Calu3 (cell line): ENCODE measurements at places on chromosomes 13 and 19.

DNA sequence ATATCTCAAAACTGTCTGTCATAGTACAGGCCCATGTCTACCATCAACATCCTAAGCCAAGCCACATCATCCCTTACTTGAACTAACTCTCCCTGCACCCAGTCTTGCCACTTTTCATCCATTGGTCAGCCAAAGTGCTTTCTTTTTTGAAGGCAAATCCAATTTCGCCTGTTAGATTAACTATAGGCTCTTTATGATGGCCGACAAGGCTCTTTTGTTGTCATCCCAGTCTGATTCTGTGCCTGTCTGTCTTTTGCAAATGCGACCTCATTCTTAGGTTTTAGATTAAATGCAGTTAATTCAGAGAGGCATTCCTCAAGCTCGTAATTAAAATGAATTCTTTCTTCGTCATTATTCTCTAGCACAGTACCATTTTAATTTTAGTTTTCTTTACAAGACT, 148.3 kb downstream of the HS6ST3 start:
- no peak for DNase-seq

DNA sequence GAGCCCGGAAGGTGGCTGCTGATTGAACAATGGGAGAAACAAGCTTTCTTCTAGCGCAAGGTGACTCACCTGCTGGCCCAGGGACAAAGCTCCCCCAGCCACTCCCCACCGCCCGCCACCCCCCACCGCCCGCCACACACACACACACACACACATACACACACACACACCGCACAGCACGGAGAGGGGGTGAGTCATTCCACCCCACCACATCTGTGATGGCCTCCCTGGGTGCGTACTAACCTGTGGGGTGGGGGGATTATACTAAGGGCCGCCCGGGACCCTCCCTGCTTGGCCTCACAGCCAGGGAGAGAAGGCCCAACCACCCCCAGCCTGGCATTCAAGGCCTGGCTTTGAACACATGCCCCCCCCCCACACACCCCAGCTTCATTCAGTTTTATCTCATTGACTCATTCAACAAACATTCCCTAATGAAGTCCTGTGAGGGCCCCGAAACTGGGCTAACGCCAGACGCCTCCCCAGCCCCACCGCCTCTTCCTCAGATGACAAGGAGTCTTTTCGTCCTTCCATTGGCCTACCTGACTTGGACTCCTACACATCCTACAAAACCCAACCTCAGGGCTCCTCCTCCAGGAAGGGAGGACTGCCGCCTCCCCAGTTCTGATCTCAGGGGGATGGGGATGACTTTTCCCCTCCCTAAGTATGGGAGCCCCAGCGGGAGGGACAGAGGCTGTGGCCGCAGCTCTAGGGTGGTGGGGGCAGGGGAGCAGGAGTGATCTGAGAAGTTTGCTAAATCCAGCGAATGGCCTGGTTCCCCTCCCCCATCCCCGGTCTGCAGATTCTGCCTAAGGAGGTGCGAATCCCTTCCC, 5.8 kb upstream of the ONECUT3 start:
- DNase-seq = peak; percentile 95

DNA sequence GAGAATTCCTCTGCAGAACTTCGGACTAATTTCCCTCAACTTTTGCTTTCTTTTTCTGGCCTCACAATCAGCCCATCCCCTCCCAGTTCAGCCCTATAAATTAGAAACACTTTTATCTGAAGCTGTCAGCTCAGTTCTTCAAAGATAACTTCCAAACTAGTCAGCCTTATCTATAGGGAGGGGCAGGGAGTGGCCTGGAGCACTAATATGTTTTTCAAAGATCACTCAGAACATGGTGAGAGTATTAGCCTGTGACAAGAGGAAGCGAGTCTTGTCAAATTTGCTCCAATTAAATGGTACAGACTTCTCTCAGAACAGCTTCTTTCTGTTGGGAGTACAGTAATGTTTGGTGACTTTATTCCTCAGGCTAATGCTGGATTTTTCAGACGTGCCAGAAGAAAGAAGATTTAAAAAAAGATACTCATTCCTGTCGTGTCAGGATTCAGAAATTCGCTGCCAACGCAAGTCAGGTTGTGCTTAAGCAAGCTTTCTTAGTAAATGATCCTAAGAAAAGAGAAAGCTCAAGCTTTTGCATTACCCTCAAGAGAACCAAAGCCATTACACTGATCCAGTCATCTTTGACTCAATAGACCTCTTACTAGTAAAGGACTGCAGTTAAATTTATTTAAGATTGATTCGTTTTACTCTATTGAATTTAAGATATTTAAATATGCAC, 1033.6 kb downstream of the SLITRK5 start:
- no peak for DNase-seq

- no peak for DNase-seq
Observed at GRCh38 chr19:38699027-38699346, 45.3 kb downstream of the CAPN12 start.

DNA sequence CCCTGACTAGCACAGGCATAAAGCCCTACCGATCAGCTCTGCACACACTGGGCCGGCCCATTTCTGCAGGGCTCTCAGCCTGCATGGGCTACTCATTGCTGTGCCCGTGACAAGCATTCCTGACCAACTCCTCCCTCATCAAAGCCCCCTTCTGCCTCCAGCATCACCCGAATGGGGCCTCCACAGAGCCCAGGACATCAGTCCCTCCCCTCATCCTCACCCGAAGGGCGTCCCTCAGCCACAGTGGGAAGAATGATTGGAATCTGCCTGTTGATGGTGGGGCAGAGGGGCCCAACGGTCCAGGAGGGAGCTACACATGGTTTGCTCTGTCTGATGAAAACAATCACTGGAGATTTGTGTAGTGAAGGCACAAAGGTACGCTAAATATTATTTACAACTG, 43.8 kb downstream of the SERP2 start:
- no peak for DNase-seq

- DNase-seq = no peak
Observed at GRCh38 chr13:99985886-99986527, 4.4 kb downstream of the ZIC2 start.

- DNase-seq = peak; percentile 11
Observed at GRCh38 chr13:45527699-45528462, 63.1 kb downstream of the COG3 start.

- no peak for DNase-seq
Observed at GRCh38 chr19:58033741-58034476, at the start of gene ZSCAN1. Gene ZSCAN1, plus strand, starts transcription at chr19:58034025. Its CDS starts 3,812 bp downstream, at chr19:58037837.

DNA sequence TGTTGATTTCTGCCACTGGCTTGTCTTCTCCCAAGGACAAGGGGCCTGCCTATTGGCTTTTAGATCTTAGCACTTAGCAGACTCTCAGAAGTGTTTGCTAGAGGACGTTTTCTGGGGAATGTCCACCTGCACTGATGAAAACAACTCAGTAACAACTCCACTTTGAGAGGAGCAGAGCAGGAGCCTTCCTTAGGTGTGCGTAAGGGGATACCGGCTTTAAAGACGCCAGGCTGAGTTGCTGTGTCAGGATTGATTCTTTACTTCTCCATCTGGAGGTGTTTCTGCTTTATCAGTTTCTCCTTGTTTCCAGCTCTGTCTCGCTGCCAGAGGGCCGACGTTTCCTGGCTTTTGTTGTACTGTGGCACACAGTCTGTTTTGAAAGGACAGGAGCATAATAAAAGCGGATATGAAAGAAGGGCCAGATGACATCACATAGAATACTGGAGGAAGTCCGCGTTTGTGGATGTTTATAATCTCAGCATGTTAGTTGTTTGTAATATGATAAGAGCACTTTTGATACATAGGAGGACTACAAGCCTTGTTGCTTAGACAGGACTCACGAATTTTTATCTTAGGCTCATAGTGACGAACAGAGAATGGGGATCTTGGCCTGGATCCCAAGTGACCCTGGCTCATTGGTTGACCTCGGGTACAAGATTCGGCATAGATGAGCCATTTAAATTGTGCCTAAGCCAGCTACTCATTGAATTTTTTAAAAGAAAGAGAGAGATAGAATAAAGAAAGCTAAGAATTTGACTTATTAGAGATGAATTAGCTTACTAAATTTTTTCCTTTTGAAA, 34.6 kb downstream of the COL4A2 start:
- DNase-seq = no peak

DNA sequence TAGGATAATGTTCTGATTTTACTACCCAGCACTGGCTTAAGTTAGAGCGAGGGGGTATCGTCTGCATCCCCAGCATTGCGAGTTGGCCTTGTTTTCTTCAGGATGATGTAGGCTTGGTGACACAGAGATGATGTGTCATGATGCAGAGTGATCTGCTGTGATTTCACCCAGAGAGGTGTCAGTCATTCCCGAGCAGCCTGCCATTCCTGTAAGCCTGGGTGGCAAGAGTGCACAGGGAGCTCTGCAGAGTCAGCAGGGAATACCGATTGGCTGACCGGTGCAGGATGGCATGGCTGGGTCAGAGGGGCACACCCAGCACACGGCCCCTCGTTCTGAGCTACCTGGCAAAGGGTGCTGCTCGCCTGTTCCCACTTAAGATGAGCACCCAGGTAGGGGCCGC, 15.8 kb upstream of the GJB6 start:
- DNase-seq = no peak

DNA sequence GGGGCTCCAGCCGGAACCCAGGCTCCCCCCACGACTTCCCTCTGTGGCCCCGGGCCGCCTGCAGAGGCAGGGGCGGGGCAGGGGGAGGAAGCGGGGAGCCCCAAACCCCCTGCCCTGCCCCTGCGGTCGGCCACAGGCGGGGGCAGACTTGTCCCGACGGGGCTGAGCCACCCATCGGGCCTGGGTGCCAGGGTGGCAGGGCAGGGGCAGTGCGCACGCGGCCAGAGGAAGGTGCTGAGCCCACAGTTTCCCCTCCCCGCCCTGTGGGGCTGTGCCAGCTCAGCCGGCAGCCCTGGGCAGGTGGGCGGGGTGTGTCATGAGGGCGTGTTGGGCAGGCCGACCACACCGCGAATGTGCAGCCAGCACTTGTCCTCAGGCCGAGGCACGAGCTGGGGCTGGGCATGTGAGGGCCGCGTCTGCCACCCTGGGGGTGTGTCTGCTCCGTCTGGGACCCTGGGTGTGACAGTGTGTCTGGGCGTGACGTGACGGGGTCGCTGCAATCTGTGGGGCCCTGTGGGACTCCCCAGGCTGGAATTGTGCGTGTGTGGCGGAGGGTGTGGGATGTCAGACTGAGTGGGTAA, 17.7 kb downstream of the CCDC97 start:
- peak; percentile 87 for DNase-seq

GRCh38 chr19:32129141-32129540, 216.3 kb upstream of the ZNF507 start:
- DNase-seq = no peak

DNA sequence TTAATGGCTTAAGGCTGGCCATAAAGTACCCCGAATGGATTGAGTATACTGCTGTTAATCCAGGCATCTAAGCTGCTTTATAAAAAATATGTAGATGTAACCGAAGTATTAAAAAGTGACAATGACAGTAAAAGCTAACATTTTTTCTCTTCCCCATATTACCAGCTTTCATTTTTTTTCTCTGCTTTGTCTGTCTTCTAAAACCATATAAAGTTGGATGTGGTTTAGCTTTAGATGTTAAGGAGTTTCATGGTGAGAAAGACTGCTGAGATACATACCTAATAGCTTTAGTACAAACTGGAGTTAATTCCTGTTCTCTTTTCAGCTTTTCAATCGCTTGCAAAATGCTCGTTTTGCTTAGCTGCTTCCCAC, 838 bp downstream of the AKAP11 start:
- no peak for DNase-seq

GRCh38 chr13:80399340-80400163, 58.6 kb upstream of the SPRY2 start:
- peak; percentile 13 for DNase-seq

DNA sequence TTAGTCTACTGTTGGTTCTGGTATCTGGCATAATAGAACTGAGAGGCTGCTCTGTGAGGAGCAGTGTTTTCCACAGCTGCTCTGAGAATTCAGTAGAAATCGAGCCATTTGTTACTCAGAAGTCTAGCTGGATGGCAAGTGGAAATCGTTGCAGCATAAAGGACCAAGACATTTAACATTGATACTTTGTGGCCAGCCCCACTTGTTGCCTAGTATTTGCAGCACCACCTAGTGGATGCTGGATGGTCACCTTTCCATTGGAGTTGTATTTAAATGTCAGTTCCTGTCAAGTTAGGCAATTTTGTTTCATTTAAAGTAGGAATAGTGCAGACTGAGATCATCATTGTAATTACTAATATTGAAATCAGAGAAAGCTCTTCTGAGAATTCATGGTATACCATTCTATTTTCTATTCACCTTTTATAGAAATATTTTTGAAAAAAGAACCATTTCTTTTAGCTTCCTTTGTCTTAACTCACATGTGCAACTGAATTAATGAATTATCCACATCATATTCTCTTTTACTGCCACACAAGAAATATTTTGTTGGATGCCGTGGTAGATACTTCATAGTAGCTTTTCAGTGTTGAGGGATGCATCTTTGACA, 64.6 kb downstream of the PDS5B start:
- DNase-seq = peak; percentile 48

DNA sequence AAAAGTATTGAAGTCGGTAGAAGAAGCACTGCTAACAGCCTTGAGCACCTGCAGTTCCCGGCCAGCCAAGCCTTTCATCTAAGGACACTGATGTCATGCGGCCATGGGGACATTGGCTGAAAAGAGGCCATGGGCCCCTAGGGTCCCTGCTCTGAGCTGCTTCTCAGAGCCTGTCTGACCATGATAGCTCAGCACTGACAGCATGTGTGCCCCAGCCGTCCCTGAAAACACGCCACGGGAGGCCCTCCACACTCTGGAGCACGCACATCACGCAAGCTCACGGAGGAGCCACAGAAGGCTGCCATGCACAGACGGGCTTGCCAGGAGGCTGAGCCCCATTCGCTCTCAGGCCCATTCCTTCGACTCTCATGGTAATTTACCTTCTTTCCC, 51.8 kb downstream of the MLLT1 start:
- DNase-seq = no peak

- DNase-seq = no peak
Observed at GRCh38 chr19:55426042-55426441, 17.1 kb downstream of the SHISA7 start.

GRCh38 chr13:110989331-110989730, 74.5 kb upstream of the ANKRD10 start:
- DNase-seq = no peak

DNA sequence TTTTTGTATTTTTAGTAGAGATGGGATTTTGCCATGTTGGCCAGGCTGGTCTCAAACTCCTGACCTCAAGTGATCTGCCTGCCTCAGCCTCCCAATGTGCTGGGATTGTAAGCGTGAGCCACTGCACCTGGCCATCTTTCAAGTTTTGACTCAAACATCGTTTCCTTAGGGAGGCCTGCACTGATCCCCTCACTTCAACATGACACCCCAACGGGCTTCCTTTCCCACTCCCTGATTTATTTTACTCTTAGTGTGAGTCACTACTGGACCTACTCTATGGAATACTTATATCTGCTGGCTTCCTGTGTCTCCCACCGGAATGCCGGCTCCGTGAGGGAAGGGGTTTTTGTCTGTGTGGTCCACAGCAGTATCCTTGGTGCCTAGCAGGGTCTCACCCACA, 4.5 kb upstream of the ADAMTS10 start:
- DNase-seq = no peak

DNA sequence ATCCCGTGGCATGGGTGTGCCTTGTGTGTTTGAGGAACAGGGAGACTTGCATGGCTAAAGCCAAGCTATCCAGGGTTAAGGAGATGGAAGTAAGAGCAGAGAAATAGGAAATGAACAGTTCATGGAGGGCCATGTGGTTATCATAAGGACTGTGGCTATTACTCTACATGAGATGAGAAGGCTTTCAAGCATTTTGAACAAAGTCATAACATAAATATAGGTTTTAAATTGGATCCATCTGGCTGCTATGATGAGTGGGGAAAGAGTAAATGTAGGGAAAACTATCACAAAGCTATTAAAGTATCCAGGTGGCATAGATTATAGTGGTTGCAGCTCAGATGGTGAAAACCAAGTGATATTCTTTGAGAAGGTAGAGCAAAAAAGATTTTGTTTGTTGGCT, 184.1 kb downstream of the PCDH17 start:
- DNase-seq = no peak
